Hepatic stellate cell (primary cell): ENCODE measurements at places on chromosomes 4 and X.

DNA sequence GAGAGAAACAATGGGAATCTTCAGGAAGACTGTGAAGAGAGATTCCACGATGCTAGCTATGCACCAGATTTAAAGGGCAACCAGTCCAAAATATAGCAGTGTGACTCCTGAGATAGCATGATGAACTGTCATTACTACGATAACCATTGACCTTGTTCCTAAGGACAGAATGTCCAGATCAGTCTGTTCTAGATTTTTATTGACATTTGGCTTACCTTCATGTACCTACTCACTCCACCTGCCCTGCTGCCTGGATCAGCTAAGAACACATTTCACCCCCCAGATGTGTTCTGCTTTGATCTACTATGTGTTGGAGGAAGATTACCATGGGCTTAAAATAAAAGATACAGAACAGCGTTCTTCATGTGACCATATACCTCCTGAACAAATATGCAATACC lies 50.1 kb downstream of the ELF2 start:
- DNase-seq: no peak

- no peak for DNase-seq
Observed at GRCh38 chr4:3391422-3391821, 50.3 kb upstream of the HGFAC start.

- no peak for DNase-seq
Observed at GRCh38 chr4:22090661-22091351, 142.2 kb upstream of the KCNIP4 start.

- DNase-seq: no peak
Observed at GRCh38 chr4:56426273-56426672, 9.1 kb downstream of the PPAT start.

GRCh38 chr4:158704274-158704673 lies 18.9 kb downstream of the PPID start:
- no peak for DNase-seq

GRCh38 chr4:158513256-158513655 lies 8.4 kb upstream of the RXFP1 start:
- no peak for DNase-seq

DNA sequence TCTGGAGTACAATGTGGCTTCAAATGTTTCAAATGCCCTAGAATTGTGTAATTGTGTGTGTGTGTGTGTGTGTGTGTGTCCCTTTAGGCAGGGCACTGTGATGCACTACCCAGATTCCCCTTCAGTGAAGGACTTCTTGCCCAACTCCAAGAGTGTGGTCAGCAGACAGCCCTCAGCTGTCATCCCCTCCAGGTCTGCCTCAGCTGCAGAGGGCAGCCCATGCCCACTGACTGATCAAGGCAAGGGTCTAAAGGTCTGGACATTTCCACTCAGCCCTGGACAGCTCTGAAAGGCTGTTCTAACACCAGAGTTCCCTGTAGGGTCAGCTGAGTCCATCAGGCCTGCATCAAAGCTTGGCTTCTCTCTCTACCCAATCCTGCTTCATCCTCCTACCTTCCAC lies 83.9 kb upstream of the USP9X start:
- no peak for DNase-seq

GRCh38 chr4:23788460-23788859 lies 101.4 kb downstream of the PPARGC1A start:
- DNase-seq: no peak

- peak; percentile 49 for DNase-seq
Observed at GRCh38 chr4:165131247-165131832, 18.7 kb upstream of the TMEM192 start.

- DNase-seq: no peak
Observed at GRCh38 chr4:24932515-24933225, 19.8 kb upstream of the CCDC149 start.
